ENCODE measurements at places on chromosomes 4 and X. TPM values are rescaled to one million over a fixed set of nuclear protein-coding genes. Genes with fewer than 3 reads are reported as not detected.

Gene ATP8A1
- 45.8 TPM for polyA plus RNA-seq

Gene LEF1
- polyA plus RNA-seq, result 0.78 TPM

Gene PACRGL
- polyA plus RNA-seq, result 41.9 TPM

Gene BMPR1B
- polyA plus RNA-seq, result 1.6 TPM

Gene ALAS2
- polyA plus RNA-seq, result not detected

Gene PAGE1
- polyA plus RNA-seq, result not detected

Gene SLITRK2
- 2.1 TPM for polyA plus RNA-seq

Gene NAA11
- polyA plus RNA-seq, result not detected

Gene BEX5
- 17.8 TPM for polyA plus RNA-seq

Gene NSDHL
- polyA plus RNA-seq, result 21.7 TPM

Gene ADH1C
- polyA plus RNA-seq, result not detected

Gene STATH
- not detected for polyA plus RNA-seq

Gene RIPPLY1
- polyA plus RNA-seq, result not detected

Gene RHOXF1
- 1.6 TPM for polyA plus RNA-seq

Gene CFAP47
- not detected for polyA plus RNA-seq

Gene LRRC66
- polyA plus RNA-seq, result 1.2 TPM

Gene CASP6
- polyA plus RNA-seq, result 9.5 TPM

Gene TRIM75
- not detected for polyA plus RNA-seq

Gene FRMD7
- 1.2 TPM for polyA plus RNA-seq

Gene CCNB3
- 0.42 TPM for polyA plus RNA-seq

Gene SHISA3
- not detected for polyA plus RNA-seq

Gene NAP1L5
- polyA plus RNA-seq, result 53.1 TPM

Gene RBM46
- 0.09 TPM for polyA plus RNA-seq

Gene TAF7L
- polyA plus RNA-seq, result 1.1 TPM

Gene GAGE12J
- not detected for polyA plus RNA-seq

Gene PF4V1
- polyA plus RNA-seq, result not detected
